CD4-positive, alpha-beta T cell treated with Interleukin-15 for 4 hours (primary cell): ENCODE measurements at places on chromosomes 7 and 10.

- no peak for DNase-seq
Observed at GRCh38 chr7:137985897-137986251, 16.0 kb downstream of the CREB3L2 start.

GRCh38 chr7:2202901-2203765 is 29.6 kb downstream of the MAD1L1 start:
- DNase-seq: no peak

DNA sequence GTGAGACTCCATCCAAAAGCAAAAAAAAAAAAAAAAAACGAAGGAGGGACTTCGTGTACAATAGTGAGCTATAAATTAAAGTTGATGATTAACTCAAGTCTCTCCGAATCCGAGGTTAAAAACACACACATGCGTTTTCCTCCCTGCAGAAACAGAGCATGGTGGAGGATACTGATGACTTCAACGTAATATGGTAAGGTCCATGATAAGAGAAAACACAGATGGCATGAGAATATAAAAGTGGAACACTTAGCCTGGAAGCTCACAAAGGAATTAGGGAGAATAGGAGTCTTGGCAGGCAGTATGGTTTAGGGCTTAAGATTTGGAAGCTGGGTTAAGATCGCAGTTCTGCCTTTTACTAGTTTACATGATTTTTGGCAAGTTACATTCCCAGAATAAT is 20.1 kb upstream of the GSTK1 start:
- DNase-seq: no peak

GRCh38 chr7:154415709-154416399 is 363.7 kb downstream of the DPP6 start:
- no peak for DNase-seq

DNA sequence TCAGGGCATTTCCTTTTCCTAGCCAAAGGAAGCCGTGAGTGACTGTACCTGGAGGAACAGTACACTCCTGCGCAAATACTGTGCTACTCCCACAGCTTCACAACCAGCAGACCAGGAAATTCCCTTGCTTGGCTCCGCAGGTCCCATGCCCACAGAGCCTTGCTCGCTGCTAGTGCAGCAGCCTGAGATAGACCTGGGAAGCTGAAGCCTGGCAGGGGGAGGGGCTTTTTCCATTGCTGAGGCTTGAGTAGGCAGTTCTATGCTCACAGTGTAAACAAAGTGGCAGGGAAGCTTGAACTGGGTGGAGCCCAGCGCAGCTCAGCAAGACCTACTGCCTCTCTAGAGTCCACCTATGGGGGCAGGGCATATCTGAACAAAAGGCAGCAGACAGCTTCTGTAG is 291.2 kb downstream of the HGF start:
- no peak for DNase-seq
